ENCODE measurements at places on chromosomes 4 and X.

DNA sequence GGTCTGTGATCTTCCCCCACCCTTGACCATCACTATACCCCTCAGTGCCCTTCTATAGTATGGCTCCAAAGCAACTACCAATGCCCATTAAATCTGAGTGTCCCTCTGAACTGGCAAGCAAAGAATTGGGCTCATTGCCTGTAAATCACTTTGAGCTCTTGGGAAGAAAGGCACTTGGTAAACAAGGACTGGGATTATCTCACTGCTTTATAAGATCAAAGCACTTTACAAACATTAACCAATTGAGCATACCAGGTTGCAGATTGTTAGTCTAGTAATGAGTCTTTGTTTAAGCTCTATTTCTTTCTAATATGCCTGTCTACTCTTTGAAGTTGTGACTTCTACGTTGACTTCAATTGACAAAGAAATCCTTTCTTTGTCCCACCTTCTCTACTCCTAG is 34.1 kb downstream of the AREG start:
- DNase-seq, result no peak

- DNase-seq, result no peak
Measured at GRCh38 chr4:189060104-189060503, 880.6 kb upstream of the FRG1 start.

GRCh38 chrX:39613482-39613995 is 484.2 kb downstream of the BCOR start:
- DNase-seq, result no peak

GRCh38 chrX:82528525-82528924 is 979.6 kb upstream of the POU3F4 start:
- DNase-seq, result no peak

Data from stimulated activated CD4-positive, alpha-beta T cell treated with anti-CD3 and anti-CD28 coated beads, Interleukin-1b, Interleukin-23, amount 100 ng/mL, for 24 hours (primary cell).